ENCODE measurements at places on chromosomes 1 and 21. TPM values are rescaled to one million over a fixed set of nuclear protein-coding genes. Genes with fewer than 3 reads are reported as not detected.

CCDC17 gene
- 0.79 TPM for total RNA-seq

DNA sequence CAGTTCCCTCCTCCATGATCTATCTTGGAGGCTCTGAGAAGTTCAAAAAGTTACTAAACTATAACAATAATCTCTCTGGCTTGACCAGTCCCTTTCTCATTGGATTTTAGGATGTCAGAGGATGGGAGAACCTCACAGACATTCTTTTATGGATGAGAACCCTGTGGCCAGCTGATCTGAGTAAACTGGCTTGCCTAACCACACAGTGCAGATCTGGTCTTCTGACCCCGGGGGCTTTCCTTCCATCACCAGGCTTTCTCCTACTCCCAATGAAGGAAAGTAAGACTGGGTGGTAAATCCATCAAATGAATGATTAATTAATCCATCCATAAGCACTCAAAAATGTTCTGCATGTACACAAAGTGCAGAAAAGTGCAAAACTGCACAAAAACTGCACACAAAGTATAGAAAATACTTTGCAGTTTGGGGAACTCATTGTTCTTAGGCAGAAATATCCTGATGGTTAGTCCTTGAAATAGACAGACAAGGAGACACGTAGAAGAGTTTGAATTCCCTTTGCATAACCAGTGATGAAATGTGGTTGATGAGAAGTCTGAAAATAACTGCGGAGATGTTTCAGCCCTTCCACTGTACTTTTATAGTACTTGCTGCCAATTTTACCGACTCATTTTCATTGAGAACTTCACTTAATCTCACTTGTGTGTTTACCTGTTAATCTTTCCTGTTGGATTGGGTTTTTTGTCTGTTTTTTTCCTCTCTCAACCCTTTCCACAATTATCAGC lies 2.5 kb upstream of the F3 start:
- DNase-seq = no peak

SLC25A34 gene
- 0.49 TPM for total RNA-seq

GRCh38 chr1:163863731-163864130 lies 542.0 kb downstream of the NUF2 start:
- DNase-seq = no peak

DNA sequence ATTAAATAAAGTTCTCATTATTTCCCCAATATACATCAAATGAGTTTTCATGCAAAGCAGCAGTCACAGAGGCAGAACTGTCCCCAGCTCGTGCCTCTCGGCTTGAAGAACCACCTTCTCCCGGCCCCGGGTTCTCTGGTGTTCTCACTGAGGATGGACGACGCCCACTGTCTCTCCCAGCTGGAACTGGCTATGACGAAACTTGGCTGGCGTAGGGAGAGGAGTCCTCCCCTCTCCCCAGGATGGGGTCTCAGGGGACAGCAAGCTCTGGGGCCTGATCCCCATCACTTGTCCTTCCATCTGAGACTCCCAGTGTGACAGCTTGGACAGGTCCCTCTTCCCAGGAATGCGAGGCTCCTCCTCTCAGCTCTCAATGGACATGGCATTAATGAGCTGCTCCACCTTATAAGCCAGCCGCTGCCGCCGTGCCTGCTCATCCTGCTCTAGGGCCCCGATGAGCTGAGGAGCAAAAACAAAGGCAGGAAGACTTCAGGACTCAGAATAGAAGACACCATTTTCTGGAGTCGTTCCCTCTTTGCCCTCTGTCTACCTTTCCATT lies 116.0 kb upstream of the CD34 start:
- no peak for DNase-seq

FCRL4 gene
- not detected for total RNA-seq

GRCh38 chr1:58804853-58805565 lies 21.2 kb upstream of the JUN start:
- no peak for DNase-seq

RIPPLY3 gene
- 0.20 TPM for total RNA-seq

- DNase-seq = no peak
These were observed 44.3 kb downstream of the LAMC2 start for GRCh38 chr1:183230413-183230812.

DNA sequence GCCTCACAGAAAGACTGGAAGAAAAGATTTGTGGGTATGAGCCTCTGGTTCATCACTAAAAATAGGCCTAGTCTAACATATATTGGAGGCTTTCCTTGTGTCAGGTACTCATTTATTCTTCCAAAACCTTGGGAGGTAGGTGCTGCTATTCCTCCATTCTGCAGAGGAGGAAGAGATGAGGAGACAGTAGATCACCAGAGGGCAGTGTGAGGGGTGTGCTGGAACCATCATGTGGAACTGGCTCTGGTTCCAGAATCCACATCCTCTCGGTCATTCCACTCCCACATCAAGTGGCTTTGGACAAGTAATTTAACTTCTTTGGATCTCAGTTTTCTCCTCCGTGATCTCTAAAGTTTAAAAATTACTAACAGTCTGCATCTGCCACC lies 7.4 kb upstream of the INKA2 start:
- DNase-seq = no peak

DNA sequence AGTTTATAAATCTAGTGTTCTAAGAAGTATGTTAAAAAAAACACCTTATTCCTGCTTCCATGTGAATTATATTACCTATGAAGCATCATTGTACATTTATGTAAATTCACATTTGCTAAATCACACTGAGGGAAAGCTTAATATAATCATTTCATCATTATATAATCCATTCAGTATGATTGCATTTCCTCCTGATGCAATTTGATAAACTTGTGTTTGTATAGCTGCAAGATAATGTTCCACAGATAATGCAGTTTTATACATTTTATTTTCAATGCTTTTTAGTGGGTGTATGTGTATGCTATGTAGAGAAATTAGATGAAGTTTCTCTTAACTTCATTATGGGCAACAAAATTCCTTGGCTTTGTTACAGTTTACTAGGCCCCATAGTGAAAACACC lies 79.6 kb downstream of the HS2ST1 start:
- DNase-seq = no peak
